ENCODE measurements at places on chromosomes 7 and 10.

- no peak for DNase-seq
Measured at GRCh38 chr7:116601426-116601825, 70.6 kb upstream of the MET start.

- no peak for DNase-seq
Measured at GRCh38 chr10:133044401-133044811, 43.3 kb upstream of the ADGRA1 start.

- DNase-seq: no peak
Measured at GRCh38 chr7:132072873-132073272, 503.4 kb downstream of the PLXNA4 start.

- no peak for DNase-seq
Measured at GRCh38 chr10:78124167-78124566, 90.5 kb downstream of the RPS24 start.

- peak; percentile 6 for DNase-seq
Measured at GRCh38 chr10:115417585-115418265, 324.6 kb downstream of the ATRNL1 start.

DNA sequence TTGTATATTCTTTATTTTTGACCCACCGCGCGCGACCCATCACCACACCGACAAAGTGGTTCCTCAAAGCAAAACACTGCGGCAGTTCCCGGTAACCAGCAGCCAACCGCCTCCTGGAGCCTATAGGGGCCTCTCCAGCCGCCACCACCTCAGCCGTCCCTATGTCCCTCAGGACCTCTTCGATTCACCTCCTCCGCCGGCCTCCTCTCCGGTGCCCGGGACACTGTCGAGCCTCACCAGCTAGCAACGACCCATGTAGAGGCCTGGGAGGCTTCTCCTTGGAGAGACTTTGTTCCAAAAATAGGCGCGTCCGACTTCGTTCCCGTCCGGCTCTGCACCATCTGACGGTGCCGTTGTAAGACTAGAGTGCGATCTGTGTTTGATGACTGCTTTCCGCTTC is 158.8 kb downstream of the HGF start:
- DNase-seq: no peak

DNA sequence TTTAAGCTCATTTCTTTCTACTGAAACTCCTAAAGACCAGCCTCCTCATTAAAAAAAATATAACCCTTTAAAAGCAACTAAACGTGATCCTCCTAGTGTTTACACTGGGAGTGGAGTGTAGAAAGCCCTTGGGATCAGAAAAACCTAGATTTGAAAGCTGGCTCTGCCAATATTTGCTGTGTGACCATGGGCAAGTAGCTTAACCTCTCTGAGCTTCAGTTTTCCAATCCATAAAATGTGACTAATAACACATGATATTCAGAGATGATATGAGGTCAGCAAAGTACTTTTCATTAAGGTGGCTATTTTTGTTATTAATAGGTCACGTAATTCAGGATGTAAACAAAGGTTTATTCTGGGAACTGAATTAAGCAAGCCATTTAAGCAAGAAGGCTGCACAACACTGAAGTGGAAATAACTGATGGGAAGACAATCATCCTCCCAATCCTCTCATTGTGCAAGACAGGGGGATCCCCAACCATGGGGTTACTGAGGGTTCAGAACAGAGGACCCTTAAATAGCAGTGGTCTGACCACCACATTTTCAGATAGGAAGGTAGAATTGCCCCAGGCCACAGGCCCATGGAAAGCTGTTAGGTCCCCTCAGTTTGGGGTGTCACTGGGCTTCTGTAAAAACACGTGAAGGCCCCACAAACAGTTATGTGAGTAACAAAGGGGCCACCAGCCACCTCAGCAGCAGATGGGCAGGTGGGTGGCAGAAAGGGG is 49.1 kb upstream of the EEPD1 start:
- DNase-seq: no peak

DNA sequence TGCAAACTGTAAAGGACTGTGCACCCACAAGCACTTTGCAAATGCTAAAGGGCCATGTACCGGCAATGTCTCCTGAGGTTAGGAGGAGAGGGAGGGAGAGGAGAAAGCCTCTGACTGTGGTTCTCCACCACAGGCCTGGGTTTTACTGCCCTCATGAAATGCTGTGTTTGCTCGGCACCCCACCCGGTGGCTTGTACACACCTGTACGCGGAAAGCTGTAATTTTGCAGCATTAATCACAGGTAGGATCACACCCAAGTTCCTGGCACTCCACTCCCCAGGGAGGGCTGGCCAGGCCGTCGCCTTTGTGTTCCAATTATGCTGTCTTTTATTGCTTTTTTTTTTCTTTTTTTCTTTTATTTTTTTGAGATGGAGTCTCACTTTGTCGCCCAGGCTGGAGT is 78.5 kb upstream of the MYL10 start:
- no peak for DNase-seq

DNA sequence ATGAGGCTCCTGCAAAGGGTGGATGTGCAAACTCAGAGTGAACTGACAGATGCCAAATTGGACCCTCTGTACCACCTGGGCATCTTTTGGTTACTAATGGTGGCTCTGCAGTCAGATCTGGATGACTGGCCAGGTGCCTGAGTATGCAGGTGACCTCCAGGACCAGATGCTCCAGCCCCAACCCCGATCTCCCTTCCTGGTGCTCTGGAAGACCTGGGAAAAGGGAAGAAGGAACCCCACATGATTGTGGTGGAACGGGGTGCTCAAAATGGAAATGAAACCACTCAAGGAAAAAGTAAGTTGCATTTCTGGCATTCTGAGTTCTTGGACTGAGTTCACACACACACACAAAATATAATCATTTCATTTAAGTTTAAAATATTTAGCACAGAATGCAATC is 9.8 kb upstream of the AEBP1 start:
- no peak for DNase-seq

GRCh38 chr7:80231707-80232106 is 97.1 kb downstream of the GNAI1 start:
- DNase-seq: peak; percentile 62

DNA sequence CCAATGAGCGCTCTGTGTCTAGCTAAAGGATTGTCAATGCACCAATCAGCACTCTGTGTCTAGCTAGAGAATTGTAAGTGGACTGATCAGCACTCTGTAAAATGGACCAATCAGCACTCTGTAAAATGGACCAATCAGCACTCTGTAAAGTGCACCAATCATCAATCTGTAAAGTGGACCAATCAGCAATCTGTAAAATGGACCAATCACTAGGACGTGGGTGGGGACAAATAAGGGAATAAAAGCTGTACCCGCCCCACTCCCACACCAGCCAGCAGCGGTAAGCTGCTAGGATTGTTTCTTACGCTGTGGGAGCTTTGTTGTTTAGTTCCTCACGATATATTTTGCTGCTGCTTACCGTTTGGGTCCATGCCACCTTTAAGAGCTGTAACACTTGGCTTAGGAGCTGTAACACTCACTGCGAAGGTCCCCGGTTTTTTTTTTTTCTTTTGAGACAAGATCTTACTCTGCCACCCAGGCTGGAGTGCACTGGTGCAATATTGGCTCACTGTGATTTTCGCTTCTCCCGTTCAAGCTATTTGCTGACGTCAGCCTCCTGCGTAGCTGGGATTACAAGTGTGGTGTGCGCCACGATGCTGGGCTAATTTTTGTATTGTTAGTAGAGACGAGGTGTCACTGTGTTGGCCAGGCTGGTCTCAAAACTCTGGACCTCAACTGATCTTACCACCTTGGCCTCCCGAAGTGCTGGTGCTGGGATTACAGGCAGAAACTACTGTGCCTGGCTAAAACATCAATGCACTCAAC is 184.8 kb downstream of the PTPN20 start:
- no peak for DNase-seq

- DNase-seq: peak; percentile 6
Measured at GRCh38 chr10:124289851-124290795, 128.6 kb downstream of the OAT start.

- DNase-seq: no peak
Measured at GRCh38 chr7:18344536-18344935, 151.0 kb upstream of the HDAC9 start.

GRCh38 chr7:98163704-98164494 is 47.3 kb upstream of the BHLHA15 start:
- DNase-seq: no peak

- DNase-seq: no peak
Measured at GRCh38 chr10:53135213-53135896, 362.8 kb upstream of the MBL2 start.

- DNase-seq: no peak
Measured at GRCh38 chr10:125096371-125096770, 64.0 kb downstream of the CTBP2 start.

GRCh38 chr10:123655751-123656150 is 10.4 kb upstream of the GPR26 start:
- DNase-seq: peak; percentile 16

DNA sequence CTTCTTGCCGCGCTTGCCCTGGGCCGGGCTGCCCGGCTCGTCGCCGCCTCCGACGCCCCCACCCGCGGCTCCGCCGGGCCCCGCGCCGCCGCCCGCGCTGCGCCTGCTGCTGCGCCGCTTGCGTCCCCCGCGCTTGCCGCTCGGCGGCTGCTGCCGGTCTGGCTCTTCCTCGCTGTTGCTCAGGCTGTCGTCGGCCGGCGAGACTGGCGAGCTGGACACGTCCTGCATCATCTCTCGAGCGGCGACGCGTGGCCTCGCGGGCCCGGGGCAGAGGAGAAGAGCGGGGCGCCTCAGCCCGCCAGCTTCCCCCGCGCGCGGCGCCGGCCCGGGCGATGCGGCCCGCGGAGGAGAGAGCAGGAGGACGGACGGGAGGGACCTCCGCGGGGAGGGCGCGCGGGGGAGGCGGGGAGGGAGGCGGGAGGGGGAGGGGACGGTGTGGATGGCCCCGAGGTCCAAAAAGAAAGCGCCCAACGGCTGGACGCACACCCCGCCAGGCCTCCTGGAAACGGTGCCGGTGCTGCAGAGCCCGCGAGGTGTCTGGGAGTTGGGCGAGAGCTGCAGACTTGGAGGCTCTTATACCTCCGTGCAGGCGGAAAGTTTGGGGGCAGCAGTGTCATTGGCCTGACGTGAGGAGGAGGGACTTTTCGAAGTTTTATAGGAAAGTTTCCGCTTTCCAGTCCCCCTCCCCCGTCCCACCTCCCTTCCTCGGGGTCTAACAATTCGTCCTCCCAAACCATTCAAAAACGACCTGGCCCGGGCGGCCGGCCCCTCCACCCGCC is at the start of gene TWIST1:
TSS of gene TWIST1 (minus strand) at position 546 of the 779 bp plus-strand sequence. CDS start at position 231, 315 bp downstream.
- DNase-seq: peak; percentile 99

DNA sequence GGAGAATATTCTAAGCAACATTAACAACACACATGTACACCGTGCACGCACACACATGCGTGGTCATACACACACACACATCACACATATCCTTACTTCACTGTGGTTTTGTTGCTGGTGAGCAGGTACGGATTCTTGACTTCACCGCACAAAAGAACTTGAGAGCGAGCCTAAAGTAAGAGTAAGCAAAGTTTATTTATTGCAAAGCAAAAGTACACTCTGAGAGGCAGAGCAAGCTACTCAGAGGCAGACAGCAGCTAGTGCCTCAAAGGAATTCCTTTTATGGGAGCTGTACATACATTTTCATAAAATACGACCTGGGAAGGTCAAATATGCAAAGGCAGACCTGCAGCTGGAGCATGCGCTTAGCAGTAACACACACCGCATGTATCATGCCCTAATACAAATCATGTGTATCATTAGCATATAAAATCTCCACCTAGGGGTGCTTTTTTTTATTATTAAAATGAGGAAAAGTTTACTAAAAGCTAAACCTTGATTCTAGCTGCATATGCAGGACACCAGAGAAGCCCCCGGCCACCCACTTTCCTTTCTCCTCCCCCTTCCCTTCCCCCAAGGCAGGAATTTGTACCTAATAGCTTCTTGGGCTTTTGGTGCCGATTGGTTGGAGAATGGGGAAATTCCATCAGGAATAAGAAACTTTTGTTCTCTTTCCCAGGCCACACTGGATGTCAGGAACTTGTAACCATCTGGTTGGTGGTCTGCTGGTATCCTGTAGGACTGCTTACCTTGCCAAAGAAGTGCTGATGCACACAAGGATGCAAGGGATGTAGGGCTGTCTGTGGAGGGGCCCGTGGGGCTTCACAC is 16.5 kb upstream of the GPR37 start:
- DNase-seq: no peak

DNA sequence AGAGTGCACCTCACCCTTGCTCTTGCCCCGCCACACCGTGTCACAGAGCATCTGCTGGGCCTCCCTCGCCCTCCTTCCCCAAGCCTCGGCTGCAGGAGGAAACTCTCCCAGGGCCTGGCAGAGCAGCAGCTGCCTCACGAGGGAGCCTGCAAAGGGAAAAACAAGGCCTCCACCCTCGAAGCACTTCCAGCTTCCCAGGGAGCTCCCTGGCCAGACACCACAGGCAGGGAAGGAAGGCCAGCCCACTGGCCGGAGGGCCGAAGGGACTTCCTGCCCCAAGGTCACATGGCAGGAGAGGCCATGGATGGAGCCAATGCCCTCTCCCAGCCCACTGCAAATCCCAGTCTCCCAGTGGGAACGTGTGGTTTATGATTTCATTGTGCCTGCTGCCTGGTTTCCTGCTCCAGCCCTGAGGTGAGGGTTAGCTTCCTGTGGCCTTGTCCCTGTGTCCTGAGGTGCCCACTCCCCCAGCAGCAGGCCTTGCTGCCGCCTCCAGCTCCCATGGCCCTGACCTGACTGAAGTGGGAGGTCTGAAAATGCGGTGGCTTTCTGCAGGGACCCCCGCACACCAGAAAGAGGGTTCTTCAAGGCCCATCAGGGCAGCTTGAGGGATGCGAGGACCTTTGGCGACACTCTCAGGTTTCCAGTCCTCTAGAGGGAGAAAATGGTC is 100.5 kb upstream of the PPIF start:
- DNase-seq: peak; percentile 64

DNA sequence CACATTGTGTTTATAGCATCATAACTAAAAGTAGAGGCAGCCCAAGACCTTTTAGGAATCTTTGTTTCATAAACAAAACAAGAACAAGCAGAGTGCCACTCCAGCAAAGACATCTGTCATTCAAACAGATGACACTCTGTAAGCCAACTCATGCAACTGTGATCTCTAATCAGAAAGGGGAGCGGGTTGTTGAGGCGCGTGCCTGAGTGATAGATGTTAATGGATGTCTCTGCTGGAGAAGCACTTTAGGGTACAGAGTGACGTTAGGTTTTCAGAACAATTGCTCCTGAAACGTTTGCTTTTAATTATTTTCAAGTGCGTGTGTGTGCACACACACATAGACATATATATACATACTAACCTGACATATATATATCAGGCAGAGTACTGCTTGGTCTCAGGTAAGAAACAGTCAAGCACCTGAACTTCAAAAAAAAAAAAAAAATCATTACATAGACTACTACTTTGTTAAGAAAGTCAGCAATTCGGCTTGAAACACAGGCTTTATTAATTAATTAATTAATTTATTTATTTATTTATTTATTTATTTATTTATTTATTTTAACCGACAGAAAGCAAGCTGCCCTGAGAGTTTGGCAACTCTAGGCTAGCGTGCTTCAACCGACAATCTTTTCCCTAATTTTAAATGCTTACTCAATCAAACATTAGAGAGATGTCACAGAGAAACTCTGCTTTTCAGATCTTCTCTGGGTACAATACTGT is 109.1 kb downstream of the POU6F2 start:
- no peak for DNase-seq

GRCh38 chr10:13659887-13660550 is 73.3 kb downstream of the PRPF18 start:
- peak; percentile 82 for DNase-seq

- no peak for DNase-seq
Measured at GRCh38 chr10:97936126-97936525, 86.5 kb downstream of the GOLGA7B start.
